Hippocampal formation (tissue), 2 donors: ENCODE measurements at places on chromosomes 6 and 20.
A peak's percentile ranks its signal among the peaks of the same experiment; 100 is the strongest.

DNA sequence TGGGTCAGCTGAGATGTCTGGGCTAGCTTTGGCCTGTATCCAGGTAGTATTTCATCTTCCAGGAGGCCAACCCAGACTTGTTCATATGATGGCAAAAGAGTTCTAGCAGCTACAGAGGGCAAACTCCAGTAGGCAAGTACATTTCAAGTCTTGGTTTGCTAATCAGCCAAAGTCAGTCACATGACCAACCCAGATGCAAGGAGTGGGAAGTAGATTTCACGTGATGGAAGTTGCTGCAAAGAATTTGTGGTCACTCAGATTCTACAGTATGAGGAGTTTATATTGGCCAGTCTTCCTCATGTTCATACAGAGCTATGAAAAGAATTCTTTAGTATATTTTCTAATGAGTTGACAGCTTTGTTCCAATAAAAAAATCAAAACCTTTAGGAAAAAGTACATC lies 101.8 kb downstream of the PHACTR1 start:
- DNase-seq, result no peak

GRCh38 chr20:32205843-32206759 lies 1.4 kb downstream of the PLAGL2 start:
- DNase-seq, result no peak

DNA sequence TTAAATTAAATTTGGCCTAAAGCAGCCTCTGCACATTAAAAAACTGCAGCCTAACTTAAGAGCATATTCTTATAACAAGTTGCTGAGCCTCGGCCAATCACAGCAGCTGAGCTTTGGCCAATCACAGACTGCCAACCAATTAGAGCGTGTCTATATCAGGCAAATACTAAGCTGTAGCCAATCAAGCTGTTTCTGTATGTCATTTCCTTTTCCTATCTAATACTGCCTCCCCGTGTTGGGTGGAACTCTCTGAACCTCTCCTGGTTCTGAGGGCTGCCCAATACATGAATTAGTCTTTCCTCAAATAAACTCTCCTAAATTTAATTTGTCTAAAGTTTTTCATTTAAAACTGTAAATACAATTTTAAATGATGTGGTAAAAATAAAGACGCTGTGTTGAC lies 3.9 kb upstream of the TMEM244 start:
- no peak for DNase-seq

DNA sequence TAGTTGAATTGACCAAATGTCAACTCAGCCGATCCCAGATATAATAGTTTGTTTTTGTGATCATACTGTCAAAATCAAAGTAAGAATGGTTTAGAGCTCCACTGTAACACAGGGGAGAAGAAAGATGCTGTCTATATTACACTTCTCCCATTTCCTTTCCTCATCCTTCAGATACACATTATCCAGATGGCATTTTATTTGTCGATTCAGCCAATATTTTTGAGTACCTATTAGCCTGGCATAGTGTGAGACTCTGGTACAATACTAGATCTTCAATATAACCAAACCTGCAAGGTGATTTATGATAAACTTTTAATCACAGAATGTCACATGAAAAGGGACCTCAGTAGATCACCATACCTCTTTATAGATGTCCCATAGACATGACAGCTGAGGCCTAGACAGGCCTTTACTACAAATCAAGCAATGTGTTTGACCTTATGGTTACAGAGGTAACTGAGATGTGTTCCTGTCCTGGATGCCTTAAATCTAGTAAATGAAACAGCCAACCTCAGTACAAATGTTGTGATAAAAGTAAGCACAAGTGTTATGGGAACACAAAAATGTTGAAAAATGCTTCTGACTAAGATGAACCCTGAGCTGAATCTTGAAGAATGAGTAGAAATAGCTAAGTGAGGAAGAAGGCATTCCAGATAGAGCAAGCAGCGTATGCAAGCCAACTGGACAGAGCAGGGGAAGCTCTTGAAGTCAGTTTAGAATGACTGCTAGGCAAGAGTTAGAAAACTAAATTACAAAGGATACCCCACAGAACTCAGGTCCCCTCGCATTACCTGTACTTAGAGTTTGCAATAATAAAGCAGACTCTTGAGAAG lies 1.9 kb downstream of the FBXO9 start:
- DNase-seq, result no peak

DNA sequence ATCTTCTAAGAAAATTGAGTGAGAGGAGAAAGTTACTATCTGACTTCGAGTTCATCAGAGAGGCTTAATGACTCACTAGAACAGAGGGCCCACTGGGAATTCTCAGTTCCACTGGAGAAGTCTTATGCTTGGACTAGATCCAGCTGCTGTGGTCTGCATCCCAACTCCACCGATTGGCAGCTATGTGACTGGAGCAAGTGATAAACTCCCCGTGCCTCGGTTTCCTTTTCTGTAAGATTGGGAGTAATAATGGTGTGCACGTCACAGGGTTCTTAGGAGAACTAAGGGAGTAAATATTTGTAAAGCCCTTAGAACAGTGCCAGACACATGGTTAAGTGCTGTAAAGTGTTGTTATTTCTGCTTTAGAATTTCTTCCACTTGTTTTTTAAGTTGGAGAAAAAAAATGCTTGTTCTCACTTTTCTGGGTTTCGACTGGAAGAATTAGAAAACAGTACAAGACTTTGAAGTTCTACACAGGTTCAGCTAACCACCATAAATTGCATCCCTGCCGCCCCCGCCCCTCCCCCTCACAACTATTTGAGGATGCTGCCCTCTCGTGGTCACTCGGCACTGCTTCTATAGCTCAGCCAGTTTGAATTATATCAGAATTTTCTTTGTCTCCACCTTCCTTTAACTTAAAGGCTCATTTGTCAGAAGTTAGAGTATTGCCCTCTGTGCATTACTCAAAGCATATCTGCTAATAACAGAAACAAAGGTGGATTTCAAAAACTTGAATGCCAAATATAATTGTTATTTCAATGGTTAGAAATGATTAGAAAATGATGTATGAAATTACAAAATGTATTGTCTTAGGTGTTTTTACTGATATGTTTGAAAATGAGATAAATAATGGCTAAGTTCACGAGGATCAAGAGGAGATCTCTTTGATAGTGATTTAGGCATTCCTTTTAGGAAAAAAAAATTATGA lies 95.0 kb upstream of the IFNGR1 start:
- peak; percentile 66 for DNase-seq

DNA sequence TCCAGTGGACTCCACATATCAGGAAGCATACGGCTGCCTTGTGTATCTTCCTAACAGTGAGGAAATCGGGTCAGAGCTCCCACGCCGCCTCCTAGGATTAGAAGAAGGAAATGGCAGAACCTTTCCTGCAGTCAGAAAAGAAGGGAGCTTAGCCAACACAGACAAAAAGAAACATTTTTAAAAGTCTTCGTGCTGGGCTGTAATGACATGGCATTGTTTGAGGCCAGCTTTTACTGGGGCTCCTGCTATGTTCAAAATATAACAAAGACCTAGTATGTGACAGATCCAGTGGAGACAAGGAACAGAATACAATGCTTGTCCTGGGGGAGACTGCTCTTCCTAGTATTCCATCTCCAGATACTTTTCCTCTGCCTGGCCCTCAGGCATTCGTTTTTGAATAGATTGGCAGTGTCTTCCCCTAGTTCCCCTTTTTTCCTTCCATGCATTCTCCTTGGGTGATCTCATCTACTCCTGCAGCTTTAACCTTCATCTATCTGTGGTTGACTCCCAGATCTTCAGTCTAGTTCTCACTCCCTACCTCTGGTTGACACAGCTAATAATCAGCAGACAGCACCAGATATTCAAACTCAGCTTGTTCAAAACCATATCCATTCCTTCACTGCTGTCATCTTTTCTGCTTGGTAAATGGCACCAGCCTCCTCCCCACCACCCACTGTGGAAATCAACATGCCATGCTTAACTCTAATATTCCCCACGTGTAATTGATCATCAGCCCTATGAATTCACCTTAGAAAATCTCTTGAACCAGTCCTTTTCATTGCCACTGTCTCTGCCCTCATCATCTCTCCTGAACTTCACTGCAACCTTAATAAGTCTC lies 94.5 kb upstream of the VSTM2L start:
- no peak for DNase-seq

DNA sequence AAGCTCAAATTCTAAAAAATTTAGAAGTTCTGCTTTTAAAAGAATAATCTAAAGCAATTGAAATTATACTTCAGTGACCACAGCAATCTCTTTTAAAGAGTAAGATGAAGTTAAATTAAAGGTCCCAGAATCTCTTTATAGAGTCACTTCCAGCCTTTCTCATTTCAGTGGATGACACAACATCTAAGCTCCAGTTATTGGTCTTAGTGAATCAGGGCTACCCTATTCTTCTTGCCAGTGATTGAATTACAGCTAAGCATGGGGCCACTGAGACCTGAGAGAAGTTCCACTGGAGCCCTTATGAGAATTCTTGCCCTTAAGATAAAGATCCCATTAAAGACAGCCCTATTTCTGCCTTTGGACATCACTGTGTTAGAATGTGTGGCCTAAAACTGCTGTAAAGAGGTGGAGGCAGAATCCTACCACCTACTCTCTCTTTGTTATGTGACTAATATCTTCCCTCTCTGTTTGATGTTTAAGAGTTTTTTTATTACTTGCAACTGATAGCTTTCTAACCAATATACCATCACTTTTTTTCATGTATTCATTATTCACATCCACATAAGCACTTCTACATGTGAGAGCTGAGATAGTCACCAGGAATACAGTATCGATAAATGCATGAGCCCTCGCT lies 128.6 kb downstream of the UNC5CL start:
- no peak for DNase-seq

DNA sequence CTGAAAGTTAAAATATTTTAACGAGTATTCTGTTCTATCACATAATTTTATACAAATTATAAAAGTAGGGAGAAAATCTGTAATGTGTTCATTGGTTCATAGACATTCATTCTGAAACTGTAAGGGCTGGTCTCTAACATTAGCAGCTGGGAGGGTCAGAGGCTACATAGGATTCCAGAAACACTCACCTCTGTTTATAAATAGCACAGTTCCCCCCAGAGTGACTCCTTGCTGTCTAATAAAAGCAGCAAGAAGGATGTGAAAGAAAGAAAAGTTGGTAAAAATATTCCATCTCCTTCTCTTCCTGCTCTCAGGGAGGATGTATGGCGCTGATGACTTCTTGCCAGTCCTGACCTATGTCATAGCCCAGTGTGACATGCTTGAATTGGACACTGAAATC lies 25.3 kb upstream of the NAA20 start:
- DNase-seq, result no peak

DNA sequence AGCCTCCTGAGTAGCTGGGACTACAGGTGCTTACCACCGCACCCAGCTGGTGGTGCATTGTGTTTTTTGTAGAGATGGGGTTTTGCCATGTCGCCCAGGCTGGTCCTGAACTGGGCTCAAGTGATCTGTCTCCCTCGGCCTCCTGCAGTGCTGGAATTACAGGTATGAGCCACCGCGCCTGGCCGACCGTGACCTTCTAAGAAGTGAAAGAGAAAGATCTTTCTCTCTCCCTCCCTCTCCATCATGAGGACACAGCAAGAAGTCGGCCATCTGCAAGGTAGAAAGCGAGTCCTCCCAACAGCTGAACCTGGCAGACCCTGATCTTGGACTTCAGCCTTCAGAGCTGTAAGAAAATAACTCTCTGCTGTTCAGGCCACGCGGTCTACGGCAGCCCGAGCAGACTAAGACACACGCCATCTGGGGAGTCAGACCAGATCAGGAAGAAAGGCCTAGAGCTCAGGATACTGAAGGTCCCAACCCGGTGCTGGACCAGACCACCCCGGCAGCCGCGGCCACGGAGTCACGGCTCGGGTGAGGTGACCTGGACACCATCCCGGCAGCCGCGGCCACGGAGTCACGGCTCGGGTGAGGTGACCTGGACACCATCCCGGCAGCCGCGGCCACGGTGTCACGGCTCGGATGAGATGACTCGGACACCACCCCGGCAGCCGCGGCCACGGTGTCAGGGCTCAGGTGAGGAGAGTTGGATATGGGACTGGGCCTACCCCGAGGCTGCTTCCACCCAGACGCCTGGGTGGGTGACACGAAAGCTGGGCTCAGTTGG lies 9.6 kb downstream of the GMEB2 start:
- no peak for DNase-seq

- no peak for DNase-seq
These were observed 143.4 kb upstream of the EXOC2 start for GRCh38 chr6:836276-836853.

GRCh38 chr6:54586251-54586650 lies 260.3 kb upstream of the FAM83B start:
- DNase-seq, result no peak

GRCh38 chr6:4778086-4778485 lies 1.9 kb downstream of the CDYL start:
- DNase-seq, result no peak

- no peak for DNase-seq
These were observed 747.6 kb downstream of the HDGFL1 start for GRCh38 chr6:23316931-23317330.

- DNase-seq, result no peak
These were observed 50.5 kb downstream of the TP53INP2 start for GRCh38 chr20:34754611-34755010.

GRCh38 chr6:4345543-4345942 lies 210.2 kb upstream of the ECI2 start:
- DNase-seq, result no peak

- no peak for DNase-seq
These were observed 9.8 kb upstream of the DEF6 start for GRCh38 chr6:35287671-35288396.

GRCh38 chr6:8857160-8857559 lies 421.8 kb upstream of the SLC35B3 start:
- DNase-seq, result no peak

- no peak for DNase-seq
These were observed 18.0 kb downstream of the ADRM1 start for GRCh38 chr20:62320581-62321354.

- DNase-seq, result no peak
These were observed 348.1 kb downstream of the CDC5L start for GRCh38 chr6:44735630-44735963.

GRCh38 chr20:12798286-12798685 lies 210.5 kb upstream of the SPTLC3 start:
- no peak for DNase-seq

DNA sequence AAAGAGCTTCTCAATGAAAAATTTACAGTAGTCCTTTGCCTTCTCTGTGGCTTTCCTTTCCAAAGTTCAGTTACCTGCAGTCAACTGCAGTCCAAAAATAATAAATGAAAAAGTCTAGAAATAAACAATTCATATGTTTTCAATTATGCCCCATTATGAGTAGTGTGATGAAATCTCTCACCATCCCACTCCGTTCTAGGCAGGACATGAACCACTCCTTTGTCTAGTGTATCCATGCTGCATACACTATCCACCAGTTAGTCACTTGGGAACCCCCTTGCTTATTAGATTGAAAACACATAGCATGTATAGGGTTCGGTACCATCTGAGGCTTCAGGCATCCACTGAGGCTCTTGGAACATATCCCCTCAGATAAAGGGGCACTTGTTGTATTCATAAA lies 80.6 kb upstream of the EYA4 start:
- no peak for DNase-seq

GRCh38 chr6:165729307-165729936 lies 66.4 kb upstream of the PDE10A start:
- no peak for DNase-seq

- no peak for DNase-seq
These were observed 21.1 kb upstream of the TAGAP start for GRCh38 chr6:159065759-159066329.

- peak; percentile 11 for DNase-seq
These were observed 39.0 kb downstream of the GMPR start for GRCh38 chr6:16277101-16277981.

- DNase-seq, result no peak
These were observed 662 bp downstream of the ENTPD6 start for GRCh38 chr20:25195962-25196785.

- DNase-seq, result no peak
These were observed 381.8 kb downstream of the KIF16B start for GRCh38 chr20:16191496-16191895.

- no peak for DNase-seq
These were observed 76.7 kb upstream of the CLDN20 start for GRCh38 chr6:155187106-155187505.

- DNase-seq, result no peak
These were observed 134.0 kb downstream of the GJA10 start for GRCh38 chr6:90028066-90028778.
